ENCODE measurements at places on chromosomes 5 and 9.

DNA sequence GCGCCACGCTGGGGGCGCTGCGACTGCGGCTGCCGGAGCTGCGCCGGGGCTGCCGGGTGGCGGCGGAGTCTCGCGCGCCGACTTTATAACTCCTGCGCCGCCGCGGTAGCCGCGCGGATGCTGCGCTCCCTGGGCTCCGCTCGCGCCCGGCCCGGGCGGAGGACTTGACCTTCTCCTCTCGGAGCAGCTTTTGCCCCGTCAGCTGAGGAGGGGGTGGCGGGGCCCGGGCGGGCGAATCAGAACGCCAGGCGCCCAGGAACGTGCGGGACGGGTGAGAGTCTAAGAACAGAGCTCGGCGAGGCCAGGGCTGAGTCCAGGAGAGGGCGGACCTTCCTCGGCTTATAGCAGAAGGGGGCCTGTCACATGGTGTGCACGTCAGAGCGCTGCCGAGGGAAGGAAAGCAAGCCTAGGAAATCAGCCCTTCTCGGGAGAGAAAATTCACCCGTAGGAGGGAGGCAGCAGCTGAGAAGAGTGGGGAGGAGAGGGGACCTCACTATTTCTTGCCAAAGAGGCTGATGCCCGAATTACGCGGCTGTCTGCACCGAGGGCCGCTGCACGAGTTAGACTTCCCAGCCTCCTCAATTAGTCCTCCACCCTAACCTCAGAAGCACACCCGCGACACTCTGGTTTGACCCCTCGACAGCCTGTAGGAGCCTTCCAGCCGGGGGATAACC is at the start of gene FOXD1:
TSS of gene FOXD1 (minus strand) at position 315 of the 674 bp plus-strand sequence. CDS start 415 bp downstream, outside the sequence.
- DNase-seq: peak; percentile 44

GRCh38 chr9:86960938-86961337 is 13.6 kb upstream of the GAS1 start:
- no peak for DNase-seq

GRCh38 chr5:67020096-67020615 is 176.4 kb downstream of the CD180 start:
- DNase-seq: no peak

- DNase-seq: no peak
Measured at GRCh38 chr9:92723299-92723625, 41.4 kb downstream of the BICD2 start.

DNA sequence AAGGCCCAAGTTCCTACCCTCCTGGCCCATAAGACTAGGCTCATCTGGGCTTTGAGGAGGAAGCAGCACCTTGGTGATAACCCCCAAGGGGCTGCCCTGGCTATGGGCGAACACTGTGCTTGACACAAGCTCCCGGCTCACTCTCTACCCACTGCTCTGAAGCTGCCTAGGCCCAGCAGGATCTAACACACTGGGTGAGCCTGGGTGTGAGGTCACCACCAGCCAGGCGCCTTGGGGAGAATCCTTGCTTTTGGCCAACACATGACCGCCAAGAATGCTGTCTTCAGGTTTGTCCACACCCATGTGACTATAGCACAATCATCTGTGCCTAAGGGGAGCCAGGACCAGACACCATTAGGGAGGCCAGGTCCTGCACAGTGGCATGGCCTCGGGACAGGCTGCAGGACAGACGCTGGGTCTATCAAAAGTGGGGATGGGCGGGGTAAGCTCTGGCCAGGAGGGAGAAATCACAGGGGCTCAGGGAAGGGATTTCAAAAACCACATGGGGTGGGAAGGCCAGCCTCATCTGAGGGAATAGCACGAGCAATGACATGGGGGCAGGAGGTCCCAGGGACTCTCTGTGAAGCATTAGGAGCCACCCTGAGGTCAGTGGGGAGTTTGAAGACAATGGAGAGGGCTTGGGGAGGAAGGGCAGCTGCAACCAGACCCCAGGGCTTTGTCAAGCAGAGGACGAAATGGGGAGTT is 29.6 kb downstream of the BICD2 start:
- DNase-seq: no peak

GRCh38 chr5:24188216-24188925 is 456.4 kb downstream of the CDH10 start:
- no peak for DNase-seq

GRCh38 chr5:53038196-53038847 is 49.2 kb downstream of the ITGA2 start:
- DNase-seq: no peak

DNA sequence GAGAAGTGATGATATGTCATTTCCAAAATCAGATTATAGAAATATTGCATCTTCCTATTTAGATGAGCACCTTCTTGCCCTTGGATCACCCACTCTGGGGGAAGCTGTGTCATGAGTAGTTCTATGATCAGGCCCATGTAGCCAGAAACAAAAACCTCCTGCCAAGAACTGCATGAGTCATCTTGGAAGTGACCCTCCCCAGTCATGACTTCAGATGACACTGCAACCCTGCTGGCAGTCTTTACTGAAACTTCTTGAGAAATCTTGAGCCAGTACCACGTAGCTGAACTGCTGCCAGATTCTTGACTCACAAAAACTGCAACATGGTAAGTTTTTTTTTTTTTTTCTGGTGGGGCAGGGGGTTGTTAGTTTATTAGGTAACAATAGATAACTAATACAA is 439.6 kb upstream of the PTGER4 start:
- DNase-seq: peak; percentile 19

DNA sequence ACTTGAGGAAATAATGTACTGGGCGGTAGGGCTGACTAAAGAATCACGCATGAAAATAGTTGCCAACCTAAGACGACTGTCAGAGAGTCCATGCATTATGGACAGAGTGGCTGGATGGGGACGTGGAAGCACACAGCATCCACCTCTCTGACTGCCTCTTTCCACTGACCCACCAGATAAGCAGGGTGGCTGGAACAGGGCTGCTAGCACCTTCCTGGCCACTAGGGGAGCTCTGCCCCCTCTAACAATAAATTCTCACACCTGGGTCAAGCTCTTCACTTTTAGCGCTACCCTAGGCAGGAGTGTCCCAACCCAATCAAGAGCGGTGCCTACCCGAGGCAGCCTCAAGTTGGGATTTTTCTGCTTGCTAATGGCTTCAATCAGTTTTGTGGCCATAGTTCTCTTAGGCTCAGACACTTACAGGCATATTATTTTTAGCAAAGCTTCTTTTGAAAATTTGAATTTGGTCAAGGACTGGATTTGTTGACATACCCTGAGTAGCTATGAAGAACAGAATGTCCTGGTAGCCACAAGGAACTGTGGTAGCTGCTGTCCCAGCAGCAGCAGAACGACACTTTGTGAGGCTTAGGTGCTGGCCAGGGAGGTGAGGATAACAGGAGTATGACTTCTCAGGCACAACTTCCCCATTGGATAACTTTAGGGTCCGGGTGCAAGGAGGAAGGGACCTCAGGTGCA is 6.9 kb upstream of the TPM2 start:
- peak; percentile 47 for DNase-seq

GRCh38 chr9:114151426-114151956 is 3.8 kb upstream of the COL27A1 start:
- DNase-seq: no peak

DNA sequence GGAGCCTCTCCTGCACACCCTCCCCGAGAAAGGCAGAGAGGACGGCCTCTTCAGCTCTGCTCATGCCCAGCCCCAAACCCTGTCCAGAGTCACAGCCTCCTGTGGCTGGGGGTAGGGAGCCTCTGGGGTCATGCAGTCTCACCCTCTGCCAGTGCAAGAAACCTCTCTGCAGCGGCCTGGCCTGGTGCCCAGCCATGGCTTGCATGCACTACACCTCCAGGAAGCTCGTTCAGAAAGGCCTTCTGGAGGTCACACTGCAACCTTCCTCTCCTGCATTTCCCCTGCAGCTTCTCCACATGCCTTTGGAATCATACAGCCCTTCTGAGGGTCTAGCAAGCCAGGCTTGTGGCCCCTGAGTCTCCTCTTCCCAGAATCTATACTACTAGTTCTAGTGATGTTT is 17.9 kb downstream of the CSF1R start:
- DNase-seq: no peak

DNA sequence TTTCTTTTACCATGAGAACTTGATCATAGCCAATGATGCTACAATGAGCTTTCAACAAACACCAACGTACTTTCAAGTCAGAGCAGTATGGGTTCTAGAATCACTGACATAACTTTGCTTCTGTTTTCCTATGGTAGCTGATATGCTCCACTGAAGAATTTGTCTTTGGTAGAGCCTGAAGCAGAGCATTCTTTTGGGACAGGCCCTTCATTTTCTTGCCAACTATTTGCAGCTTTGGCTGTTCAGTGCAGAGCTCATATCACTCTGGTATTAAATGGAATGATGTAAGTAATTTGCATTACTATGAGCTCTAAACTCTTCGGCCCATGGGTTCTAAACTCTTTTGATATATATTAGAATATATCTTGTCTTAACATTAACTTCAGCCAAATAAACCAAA is 51.8 kb upstream of the APC start:
- DNase-seq: no peak

- DNase-seq: no peak
Measured at GRCh38 chr5:87147441-87147840, 120.2 kb upstream of the RASA1 start.

DNA sequence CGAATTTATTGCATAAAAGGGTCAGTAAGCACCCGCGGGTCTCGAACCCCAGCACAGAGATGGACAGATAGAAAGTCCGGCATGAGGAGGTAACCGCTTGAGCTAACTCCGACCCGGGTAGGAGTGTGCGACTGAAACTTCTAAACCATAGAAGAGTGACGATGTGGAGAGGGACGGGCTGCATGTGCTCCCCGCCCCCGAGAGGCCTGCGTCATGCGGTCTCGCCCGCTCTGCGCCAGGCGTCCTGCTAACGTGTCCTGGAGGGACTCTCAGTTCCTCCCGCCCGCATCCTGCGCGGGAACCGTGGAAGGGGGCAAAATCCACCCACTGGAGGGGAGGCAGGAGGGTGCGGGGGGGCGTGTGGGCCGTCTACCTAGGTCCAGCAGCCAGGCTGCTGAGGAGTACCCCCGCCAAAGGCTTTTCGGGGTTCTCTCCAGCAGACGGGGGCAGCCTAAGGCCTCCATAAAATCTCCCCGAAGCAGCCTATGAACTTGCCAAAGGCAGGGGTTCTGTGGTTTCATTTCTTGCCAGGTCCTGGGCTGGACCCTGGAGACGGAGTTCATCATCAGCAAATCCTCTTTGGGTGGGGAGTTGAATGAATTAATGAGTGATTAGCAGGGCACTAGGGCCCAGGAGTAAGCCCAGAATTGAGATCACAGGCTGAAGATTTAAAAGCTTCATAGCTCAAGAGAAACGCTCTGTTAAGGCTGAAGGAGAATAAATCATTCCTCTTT is 51.9 kb downstream of the TGFBI start:
- peak; percentile 39 for DNase-seq

GRCh38 chr9:12860998-12861397 is 86.2 kb downstream of the LURAP1L start:
- no peak for DNase-seq

DNA sequence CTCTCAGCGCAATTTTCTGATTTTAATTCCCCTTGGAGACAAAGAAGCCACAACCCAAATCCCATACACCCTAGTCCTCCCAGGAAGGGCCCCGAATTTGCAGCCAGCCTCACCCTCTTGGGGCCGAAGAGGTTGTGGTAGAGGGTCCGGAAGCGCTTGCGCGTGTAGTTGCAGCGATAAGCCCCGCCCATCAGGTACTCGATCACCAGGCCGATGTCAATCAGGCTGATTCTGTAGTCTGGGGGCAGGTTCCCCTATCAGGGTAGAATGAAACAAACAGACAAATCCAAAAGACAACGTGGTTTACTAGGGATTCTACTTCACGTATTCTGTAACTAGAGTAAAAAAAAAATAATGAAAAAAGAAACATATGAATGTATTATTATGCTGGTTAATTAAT is 210.6 kb upstream of the KLF9 start:
- DNase-seq: no peak

DNA sequence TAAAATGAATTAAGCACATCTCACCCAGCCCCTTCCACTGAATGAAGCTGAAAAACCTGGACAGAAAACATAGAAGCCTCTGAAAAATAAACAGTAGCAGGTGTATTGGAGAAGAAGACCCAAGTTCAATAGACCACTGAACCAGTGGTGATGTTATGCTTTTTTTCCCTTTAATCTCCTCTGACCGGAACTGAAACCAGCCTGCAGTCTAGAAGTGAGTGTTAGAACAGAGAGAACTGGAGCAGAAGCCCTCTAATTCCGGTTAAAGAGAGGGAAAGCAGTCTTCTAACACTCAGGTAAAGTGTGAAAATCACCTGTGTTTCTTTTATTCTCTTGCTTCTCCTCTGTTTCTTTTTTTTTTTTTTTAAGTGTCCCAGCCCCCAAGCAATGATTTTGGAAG is 83.5 kb upstream of the CCL21 start:
- no peak for DNase-seq

GRCh38 chr9:129439242-129439641 is 181.7 kb downstream of the C9orf50 start:
- no peak for DNase-seq

- no peak for DNase-seq
Measured at GRCh38 chr5:91189480-91190313, 193.4 kb downstream of the ARRDC3 start.

All from stimulated activated CD4-positive, alpha-beta T cell treated with anti-CD3 and anti-CD28 coated beads, Interleukin-4, amount 100 ng/mL, for 1 hour (primary cell).